ENCODE measurements at places on chromosomes 1 and 21.

DNA sequence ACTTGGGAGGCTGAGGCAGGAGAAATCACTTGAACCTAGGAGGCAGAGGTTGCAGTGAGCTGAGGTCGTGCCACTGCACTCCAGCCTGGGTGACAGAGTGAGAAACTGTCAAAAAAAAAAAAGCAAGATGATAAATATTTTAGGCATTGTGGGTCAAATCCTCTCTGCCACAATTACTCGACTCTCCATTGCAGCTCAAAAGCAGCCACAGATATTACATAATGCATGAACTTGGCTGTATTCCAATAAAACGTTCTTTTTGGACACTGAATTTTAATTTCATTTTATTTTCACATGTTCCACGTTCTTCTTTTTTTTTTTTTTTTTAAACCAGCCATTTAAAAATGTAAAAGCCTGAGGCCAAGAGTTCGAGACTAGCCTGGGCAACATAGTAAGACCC, 69.4 kb downstream of the TCP10L start:
- no peak for DNase-seq

DNA sequence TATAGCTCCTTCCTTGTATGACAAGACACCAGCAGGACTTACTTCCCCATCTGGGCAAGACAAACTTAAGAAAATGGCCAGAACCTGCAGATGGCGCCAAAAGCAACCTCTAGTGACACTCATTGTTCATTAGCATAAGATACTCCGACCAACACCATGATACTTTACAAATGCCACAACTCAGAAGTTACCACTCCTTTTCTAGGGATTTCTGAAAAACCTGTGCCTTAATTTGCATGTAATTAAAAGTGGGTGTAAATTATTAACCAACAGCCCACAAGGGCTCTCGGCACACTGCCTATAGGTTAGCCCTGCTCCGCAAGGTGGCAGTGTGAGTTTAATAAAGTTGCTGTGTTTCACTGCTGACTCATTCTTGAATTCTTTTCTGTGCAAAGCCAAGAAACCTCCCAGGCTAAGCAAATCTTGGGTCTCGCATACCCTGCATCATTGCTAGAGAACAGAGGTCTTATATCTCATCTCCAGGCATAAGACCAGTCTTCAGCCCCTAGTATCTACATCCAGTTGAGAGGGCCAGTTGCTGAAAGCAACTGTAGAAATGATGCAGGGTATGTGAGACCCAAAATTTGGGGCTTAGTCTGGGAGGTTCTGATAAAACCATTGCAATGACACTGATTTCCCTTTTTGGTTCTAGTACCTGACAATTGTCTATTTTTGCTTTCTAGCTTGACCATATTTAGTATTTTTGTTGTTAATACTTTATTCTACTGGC, 86.4 kb downstream of the FAF1 start:
- peak; percentile 46 for DNase-seq

GRCh38 chr1:50548243-50548642, 125.0 kb upstream of the DMRTA2 start:
- no peak for DNase-seq

DNA sequence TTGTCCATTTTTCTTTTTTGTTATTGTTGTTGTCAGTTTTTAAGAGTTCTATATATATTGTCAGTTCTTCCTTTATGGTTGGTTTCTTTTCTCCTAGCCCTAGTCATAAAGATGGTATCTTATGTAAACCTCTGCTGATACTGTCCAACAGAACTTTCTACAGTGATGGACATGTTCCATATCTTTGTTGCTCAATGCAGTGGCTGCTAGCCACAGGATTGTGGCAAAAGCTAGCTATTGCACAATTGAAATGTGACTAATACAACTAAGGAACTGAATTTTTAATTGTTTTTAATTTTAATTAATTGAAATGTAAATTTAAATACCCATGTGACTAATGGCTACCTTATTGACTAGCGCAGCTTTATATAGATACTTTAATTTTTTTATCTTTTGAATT, 411.8 kb upstream of the PTBP2 start:
- no peak for DNase-seq
